Left lung (tissue), 14 donors: ENCODE measurements at places on chromosomes 12 and 14.

- DNase-seq = no peak
Observed at GRCh38 chr14:95143808-95144620, 13.3 kb downstream of the DICER1 start.

DNA sequence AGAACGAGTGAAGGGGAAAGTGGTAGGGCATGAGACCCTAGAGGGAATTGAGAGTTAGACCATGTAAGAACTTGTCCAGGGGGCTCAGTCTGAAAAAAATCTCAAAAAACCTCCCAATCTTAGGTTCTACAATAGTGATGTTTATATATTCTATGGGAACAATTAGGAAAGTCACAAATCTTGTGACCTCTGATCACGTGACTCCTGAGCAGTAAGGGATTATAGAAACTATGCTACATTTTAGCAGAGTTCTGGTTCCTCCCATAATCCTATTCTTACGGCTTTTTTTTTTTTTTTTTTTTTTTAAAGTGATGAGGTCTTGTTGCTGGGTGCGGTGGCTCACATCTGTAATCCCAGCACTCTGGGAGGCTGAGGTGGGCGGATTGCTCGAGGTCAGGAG, 5.8 kb downstream of the ADCK1 start:
- DNase-seq = no peak

DNA sequence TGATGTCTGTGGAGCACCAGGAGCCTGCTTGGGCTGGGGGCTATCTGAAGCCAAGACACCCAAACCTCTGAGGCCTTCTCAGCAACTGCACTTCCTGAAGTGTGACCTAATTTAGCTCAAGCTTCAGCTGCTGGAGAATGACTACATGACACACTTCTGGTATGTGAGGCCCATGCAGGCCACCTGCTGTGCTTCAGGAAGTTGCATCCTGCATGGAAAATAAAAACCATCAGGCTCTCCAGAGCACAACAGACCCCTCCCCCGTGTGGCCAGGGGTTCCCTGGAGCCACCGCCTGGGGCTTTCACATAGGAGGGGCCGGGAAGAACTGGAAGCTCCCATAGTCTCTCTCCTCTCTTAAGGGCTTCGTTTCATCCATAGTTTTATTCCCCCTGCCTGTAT, 217.7 kb downstream of the SLC15A4 start:
- DNase-seq = no peak

DNA sequence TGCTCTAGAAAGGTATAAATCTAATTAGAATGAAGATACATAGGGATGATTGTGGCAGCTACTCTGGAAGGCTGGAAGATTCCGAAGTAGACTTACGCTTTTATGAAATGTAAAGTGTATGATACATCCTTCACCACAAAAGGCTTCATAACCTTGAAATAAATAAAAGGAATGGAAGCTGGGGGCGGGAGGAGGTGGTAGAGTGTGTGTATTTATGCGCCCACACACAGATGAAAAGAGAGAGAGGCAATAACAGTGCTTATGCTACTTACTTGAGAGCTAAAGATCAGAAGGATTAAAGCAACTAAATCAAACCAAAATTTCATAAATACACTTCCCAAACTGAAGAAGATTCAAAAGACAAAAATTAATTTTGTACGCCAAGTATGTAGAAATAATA, 30.4 kb downstream of the CBX5 start:
- DNase-seq = no peak

DNA sequence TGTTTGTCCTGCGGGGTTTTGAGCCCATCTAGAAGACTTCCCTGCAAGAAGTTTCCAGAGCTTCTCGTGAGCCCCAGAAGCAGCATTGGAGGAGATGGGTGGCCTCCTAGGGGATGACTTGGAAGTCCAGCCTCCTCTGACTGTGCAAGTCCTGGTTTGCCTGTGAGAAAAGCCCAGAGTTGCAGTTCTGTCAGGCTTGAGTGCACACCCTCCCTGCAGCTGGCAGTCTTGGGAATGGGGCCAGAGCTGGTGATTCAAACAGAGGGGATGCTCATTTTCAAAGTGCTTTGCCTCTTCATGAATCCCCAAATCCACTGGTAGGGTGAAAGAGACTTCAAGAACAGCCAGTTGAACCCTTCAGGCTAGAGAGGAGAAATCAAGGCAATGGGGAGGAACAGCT, 3.9 kb upstream of the PPP1R1A start:
- no peak for DNase-seq
